ENCODE measurements at places on chromosomes 4 and X. TPM values are rescaled to one million over a fixed set of nuclear protein-coding genes. Genes with fewer than 3 reads are reported as not detected.

- DNase-seq, result no peak
Observed at GRCh38 chr4:118154649-118155048, 120.4 kb downstream of the NDST3 start.

DNA sequence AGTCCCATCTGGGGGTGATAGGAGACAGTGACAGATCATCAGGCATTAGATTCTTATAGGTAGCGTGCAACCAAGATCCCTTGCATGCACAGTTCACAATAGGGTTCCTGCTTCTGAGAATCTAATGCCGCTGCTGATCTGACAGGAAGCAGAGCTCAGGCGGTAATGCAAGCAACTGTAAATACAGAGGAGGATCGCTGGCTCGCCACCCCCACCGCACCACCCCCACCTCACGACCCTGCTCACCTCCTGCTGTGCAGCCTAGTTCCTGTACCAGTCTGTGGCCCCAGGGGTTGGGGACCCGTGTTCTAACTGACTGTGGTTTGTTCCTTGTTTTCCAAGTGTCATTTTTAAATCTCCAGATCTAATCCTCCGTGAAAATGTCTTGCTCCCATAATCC lies 89.0 kb upstream of the MAPK10 start:
- no peak for DNase-seq

GRCh38 chr4:68176904-68177303 lies 47.2 kb upstream of the TMPRSS11F start:
- no peak for DNase-seq

DNA sequence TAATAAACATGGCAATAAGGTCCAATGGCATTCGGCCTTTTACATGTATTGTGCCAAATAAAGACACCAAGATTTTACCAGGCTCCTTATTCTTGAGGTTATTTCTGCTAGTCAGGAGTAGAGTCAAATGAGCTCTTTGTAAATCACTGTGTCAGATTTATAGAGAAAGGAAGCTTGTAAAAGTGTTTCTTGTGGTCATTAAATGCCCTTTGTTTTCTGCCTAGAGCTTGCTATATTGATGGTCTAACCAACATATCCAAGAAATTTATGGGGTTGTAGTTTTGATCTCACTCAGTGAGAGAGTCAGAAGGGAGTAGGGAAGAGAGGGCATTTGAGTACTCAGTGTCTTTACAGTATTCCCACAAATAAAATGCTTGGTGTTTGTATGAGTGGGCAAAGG lies 86.2 kb upstream of the FRMPD4 start:
- DNase-seq, result no peak

- no peak for DNase-seq
Observed at GRCh38 chr4:118743867-118744266, 58.7 kb downstream of the METTL14 start.

- peak; percentile 68 for DNase-seq
Observed at GRCh38 chrX:102652031-102652688, 877 bp downstream of the GPRASP1 start.

DNA sequence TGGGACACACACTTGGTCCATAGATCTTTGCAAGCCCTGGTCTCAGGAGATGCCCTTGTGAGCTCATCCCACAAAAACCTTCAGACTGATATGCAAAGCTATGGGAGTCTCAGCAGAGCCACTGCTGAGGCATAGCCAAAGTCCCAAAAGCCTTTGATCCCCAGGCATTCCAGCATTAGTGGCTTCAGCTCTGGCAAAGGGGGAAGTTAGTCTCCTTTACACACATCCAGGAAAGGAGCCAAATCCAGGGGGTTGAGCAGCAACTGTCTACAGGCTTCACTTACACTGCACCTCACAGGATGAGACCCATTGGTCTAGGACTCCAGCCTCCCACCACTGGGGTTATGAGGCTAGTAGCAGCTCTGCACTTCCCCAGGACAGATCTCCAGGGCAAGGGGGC lies 14.0 kb downstream of the PF4 start:
- no peak for DNase-seq

DNA sequence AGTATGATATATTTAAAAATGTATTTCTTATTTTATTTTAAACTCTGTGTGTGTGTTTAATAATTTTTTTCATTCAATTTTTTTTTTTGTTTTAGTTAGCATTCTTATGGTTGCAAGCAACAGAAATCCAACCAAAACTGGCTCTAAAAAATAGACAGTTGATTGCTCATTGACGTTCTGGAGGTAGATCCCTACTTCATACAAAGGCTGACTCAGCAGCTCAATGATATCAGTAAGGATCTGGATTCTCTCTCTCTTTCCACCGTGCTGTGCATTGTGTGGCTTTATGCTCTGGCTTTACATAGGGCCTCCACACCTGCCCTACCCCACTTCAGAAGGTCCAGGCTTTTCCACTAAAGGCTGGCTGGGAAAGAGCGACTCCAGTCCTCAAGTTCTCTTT lies 117.8 kb downstream of the UCHL1 start:
- no peak for DNase-seq

GRCh38 chr4:95638920-95639501 lies 90.2 kb upstream of the UNC5C start:
- no peak for DNase-seq

- DNase-seq, result no peak
Observed at GRCh38 chr4:76803522-76803921, 94.4 kb downstream of the SOWAHB start.

DNA sequence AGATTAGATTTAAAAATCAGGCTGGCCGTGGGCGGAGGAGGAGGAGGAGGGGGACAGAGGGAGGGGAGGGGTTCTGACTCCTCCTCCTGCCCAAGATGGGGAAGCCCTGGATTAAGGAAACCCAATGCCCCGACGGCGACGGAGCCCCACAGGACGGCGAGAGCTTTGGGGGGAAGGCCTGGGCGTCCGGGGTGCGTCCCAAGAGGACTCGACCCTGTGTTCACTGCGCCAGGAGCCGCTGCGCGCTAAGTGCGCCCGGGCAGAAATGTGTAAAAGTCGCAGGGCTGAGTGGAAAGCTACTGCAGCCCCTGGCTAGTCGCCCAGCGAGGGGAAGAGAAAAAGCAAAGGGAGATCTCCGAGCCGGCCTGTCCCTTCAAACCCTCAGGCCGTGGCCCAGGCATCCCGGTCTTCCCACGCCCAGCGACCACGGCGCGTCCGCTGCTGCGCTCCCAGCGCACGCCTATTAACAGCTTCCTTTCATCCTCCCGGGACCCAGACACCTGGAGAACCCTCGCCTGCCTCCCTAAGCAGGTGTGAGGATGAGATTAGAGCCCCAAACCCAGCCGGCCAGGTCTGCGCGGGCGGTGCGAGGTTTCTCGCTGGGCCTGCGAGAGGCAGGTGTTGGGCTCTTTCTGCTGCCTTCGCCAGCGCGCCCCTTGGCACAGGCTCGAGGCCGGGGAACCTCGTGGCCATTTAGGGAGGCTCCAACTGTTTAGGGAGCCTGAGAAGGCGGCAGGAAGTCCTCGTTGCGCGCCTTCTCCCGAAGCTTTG lies 1.4 kb upstream of the RPS6KA3 start:
- no peak for DNase-seq

- peak; percentile 85 for DNase-seq
Observed at GRCh38 chrX:131752493-131753198, 208.8 kb downstream of the OR13H1 start.

DNA sequence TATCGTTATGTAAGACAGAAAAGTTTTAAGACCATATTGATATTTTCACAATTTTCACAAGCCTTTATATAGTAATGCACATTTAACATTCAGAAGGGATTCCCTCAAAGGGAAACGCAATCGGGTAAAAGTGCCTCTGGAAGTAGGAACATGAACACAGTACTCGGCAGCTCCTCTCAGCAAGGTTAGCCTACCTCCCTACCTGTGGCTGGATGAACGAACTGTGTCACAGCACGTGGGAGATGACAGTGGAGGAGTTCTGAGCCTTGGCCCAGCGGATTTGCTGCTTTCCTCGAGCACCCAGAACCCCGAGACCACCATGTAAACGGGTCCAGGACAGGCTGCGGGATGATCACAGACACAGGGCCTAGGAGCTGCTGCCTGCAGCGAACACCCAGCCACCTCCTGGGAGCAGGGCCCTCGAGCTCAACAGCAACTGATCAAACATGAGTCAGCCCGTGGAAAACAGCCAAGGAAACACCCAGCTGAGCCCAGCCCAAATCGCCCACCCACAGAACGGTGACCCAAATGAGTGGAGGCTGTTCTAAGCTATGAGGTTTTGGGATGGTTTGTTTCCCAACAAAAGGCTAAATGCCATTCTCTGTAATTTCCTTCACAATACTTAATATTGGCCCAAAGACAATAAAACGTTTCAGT lies 30.4 kb downstream of the FAT1 start:
- no peak for DNase-seq

DNA sequence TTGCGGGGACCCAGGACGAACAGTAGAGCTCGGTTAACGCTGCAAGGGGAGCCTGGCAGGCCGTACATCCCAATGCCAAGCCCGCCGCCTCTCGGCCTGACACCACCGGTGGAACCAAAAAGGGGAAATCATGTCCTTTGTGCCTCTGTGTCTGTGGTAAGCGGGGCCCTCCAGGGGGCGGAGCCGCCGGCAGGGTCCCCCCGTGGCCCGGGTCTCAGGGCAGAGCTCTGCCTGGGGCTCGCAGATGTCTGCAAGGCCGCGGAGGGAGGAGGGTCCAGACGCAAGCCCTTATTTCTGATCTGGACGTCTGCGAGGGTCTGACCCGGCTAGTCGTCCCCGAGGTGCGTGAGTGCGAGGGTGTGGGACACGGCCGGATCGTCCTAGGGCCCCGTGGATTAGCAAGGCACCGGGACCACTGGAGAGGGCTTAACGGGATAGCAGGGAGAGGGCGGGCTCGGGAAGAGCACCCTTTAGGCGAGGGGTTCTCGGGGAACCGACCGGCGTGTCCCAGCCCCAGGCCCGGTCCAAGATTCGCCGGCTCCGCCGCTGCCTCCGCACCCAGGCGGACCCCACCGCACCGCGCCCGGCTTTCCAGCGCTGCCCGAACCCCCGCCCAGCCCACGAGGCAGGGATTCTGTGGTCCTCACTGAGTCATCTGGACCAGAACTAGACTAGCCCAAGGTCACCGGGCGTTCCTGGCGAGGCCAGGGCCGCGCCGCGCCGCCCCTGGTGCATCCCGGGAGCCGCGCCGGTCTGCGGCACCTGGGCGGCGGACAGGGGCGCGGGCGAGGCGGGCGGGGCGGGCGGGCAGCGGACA lies 863 bp upstream of the FAM193A start:
- DNase-seq, result peak; percentile 52

GRCh38 chr4:88169298-88169697 lies 10.9 kb upstream of the ABCG2 start:
- DNase-seq, result no peak

- no peak for DNase-seq
Observed at GRCh38 chr4:90152024-90152423, 24.8 kb downstream of the CCSER1 start.

- DNase-seq, result no peak
Observed at GRCh38 chr4:60729194-60729593, 470.9 kb upstream of the ADGRL3 start.

DNA sequence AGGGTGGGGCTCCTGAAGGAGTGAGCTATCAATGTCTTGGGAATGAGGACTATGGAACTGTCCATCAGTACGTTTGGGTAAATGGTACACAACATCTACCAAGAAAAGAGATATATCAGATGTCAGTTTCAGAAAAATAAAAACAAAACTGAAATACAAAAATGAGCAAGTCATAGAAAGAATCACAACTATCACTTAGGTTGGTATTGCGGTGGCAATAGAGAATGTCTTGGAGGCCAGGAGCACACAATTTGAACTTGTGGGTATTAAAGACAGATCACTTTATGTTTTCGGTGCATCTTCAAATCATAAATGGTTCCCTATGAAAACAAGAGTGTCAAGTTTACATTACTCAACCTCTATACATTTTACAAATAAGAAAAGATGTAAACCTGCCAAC lies 176.8 kb downstream of the CHM start:
- DNase-seq, result no peak

DNA sequence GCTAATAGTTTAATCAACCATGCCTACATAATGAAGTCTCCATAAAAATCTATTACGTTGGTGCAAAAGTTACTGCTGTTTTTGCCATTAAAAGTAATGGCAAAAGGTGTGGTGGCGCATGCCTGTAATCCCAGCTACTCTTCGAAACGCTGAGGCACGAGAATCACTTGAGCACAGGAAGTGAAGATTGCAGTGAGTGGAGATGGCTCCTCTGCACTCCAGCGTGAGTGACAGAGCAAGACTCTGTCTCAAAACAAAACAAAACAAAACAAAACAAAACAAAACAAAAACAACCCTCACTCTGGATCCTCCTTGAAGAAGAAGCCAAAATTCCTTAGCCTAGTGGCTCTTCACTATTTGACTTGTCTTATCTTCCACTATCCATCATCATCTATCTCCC lies 78.0 kb downstream of the MSN start:
- no peak for DNase-seq

GALNTL6 gene
- not detected for total RNA-seq

GIMD1 gene
- not detected for total RNA-seq

MUC7 gene
- not detected for total RNA-seq

SMR3B gene
- not detected for total RNA-seq

PRRG3 gene
- not detected for total RNA-seq

TMEM35A gene
- not detected for total RNA-seq

P2RY4 gene
- total RNA-seq, result 0.22 TPM

MORC4 gene
- total RNA-seq, result 12.7 TPM

RHOXF2 gene
- not detected for total RNA-seq
